GM04504 (cell line): ENCODE measurements at places on chromosomes 2 and 18.

GRCh38 chr2:230783101-230783500 lies 70.5 kb downstream of the CAB39 start:
- peak; percentile 73 for DNase-seq

GRCh38 chr2:141329964-141330363 lies 800.9 kb downstream of the LRP1B start:
- DNase-seq = no peak

DNA sequence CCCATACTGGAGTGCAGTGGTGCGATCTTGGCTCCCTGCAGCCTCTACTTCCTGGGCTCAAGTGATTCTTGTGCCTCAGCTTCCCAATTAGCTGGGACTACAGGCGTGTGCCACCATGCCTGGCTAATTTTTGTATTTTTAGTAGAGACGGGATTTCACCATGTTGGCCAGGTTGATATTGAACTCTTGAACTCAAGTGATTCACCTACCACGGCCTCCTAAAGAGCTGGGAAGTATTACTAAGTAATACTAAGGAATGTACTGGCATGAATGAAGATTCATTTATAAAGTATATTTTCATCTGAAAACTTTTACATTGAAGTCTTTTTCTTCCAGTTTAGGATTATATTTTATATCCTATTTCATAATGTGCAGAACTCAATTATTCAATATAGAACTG lies 38.1 kb downstream of the NUP35 start:
- DNase-seq = no peak

- no peak for DNase-seq
Observed at GRCh38 chr18:50277942-50278341, 3.4 kb downstream of the MBD1 start.

GRCh38 chr2:139122711-139123158 lies 342.5 kb upstream of the NXPH2 start:
- DNase-seq = peak; percentile 0

DNA sequence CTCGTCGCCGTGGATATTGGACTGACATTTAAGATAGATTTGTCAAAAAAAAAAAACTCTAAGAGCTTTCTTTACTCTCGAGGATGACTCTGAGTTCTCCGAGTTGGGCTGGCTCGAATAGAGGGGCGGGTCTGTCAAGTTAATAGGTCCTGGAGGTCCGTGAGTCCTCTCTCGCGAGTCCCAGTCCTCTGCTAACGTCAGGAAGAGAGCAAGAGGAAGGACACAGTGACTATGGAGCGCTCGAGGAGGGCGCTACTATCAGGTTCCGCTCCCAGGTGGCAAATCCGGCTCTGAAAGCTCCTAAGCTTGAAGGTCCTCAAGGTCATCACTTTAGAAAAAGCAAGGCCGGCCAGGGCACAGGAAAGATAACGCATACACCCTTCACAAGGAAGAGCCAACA lies 404 bp upstream of the AKAIN1 start:
- no peak for DNase-seq

DNA sequence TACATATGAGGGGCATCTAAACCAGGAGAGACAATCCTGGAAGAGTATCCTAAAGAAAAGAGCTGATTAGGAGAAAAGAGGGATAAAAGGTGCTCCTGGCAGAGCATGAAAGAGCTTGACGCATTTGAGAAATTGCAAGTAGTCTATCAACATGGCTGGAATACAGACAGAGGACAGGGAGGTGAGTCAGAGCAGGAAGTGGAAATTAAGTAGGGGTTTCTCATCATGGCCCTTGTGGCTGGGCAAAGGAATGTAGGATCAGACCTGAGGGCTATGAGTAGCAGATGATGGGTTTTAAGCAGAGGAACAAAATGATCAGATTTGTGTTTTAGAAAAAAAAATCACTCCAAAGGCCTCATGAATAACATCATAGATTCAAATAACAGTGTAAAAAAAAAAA lies 49.2 kb upstream of the UGP2 start:
- DNase-seq = peak; percentile 55

DNA sequence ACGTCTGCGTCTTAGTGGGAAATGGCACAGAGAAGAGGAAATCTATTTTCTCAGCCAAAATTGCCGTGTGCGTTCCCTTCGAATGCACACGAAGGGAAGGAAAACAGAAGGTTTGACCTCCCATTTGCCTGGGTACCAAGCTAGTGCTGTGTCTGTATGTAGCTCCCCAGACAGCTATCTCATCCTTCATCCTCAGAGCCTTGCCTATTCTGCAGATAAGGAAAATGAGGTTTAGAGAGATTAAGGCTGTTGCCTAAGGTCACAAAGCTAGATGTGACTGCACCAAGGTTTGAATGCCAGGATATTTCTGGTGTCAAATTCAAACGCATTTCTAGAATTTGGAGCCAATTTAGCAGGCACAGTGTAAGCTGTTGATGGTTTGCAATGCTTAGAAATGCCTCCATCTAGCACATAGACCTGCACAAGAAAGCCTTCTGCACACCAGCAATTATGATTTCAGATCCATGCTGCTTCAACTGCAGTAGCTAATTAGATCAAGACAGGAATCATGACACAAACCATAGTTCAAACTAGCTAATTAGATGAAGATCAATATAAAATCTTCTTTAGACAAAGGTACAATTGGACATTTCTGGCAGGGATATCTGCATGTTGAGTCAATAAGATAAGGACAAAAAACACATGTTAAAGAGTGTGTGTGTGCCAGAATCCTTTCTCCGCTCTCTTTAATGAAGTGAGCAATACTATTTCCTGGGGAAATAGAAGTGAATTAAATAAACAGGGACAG lies 115.1 kb downstream of the CMPK2 start:
- DNase-seq = no peak

DNA sequence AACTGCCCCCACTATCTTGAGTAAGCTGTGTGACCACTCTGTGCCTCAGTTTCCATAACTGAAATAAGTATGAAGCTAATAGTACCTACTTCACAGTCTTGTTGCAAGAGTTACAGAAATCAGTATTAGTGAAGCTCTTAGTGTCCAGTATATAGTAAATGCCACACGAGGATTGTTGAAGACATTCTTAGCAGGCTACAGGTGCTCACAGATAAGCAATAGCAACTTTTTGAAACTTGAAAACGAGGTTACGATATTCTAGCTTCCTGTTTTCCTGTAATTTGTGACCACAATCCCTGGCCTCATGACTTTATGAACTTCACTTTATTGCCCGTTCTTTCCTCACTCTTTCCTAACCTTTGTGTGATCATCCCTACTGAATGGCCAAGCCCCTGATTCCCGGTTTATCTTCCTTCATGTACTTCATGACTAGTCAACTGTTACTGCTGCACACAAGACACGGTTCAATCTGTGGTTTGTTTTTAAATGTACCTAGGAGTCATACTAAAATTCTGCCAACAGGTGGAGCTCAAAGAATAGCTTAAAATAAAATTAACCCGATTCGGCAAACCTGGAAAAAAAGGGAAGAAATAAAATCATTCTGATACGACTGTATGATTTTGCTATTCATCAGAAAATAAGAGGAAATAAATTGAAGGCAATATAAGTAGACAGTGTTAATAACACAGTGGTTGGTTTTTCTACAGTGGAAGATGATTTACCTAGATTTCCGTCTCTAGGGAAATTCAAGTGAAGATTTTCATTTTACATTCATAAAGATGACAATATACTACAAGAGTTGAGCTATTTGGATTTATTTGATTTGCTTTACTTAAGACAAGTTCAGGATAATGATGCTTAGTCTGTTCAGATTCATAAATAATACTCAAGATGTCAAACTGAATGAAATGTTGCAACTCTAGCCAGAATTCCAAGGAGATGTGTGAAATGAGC lies 38.1 kb upstream of the STAT1 start:
- DNase-seq = no peak

- DNase-seq = no peak
Observed at GRCh38 chr2:170715062-170715931, at the start of gene SP5. TSS of gene SP5 (plus strand) at chr2:170715337. CDS start at chr2:170715513, 176 bp downstream.

DNA sequence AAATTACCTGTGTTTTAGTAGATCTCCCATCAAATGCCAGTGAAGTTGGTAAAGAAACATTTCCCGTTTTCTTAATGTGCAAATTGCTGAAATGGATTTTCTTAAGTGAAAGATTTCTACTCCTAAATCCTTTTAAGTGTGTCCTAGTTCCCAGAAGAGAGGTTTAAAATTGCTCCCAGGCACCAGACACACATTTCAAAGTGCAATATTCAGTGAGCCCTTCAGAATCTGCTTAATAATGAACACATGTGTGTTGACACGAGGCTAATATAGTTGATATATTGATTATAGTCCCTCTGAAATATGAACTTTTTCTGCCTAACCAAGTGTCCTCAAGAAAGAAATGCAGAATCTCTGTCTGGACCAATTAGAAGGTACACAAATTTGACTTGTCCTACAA lies 861.7 kb upstream of the CNTNAP5 start:
- DNase-seq = no peak

GRCh38 chr18:58565021-58565420 lies 63.9 kb downstream of the ALPK2 start:
- DNase-seq = no peak

GRCh38 chr18:70132999-70133398 lies 72.5 kb downstream of the RTTN start:
- peak; percentile 85 for DNase-seq

DNA sequence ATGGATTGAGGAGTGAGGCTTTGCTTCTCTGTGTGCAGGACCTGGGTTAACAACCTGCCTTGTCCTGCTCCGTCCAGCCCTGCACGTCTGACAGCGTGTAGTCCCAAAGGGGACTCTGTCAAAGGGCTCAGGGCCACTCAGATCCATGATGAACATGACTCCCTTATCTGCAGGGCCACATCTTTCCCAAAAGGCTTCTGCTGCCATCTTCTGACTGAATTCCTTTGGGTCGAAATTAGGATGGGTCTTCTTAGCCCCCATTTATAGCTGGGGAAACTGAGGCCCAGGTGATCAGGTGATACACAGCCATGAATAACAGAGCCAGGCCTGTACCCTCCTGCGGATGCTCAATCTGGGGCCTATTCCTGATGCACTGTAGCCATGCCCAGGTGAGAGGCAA lies 109.2 kb downstream of the CELF4 start:
- DNase-seq = no peak

DNA sequence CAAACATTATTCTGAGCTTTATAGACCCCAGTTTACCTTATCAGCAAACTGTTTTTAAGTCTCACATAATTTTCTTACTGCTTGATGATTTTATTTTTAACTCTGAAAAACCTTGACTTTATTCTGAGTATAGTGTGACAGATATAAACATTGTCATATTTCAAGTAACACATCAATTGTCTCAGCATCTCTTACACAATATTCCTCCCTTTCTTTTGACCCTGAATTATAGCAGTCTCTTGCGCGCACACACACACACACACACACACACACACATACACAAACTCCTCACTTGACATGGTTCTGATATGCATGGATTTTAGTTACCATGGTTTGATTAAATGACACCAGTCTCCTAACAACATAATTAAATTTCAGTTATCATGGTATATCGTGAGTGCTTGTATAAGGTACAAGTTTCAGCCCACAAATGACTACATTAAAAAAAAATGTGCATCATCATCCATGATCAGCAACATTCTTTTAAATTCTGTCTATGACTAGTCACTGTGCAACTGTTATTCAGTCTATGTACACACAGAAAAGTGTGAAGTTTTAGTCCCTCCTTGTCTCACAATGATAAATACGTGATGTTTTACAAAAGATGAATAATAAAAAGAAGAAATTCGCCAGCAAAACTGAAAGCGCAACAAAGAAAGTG lies 39.5 kb upstream of the TACR1 start:
- peak; percentile 53 for DNase-seq

GRCh38 chr2:84386336-84387040 lies 72.6 kb downstream of the SUCLG1 start:
- no peak for DNase-seq

GRCh38 chr2:129233751-129234406 lies 745.6 kb upstream of the RAB6C start:
- no peak for DNase-seq

- no peak for DNase-seq
Observed at GRCh38 chr2:183927406-183928325, 670.7 kb upstream of the ZNF804A start.

DNA sequence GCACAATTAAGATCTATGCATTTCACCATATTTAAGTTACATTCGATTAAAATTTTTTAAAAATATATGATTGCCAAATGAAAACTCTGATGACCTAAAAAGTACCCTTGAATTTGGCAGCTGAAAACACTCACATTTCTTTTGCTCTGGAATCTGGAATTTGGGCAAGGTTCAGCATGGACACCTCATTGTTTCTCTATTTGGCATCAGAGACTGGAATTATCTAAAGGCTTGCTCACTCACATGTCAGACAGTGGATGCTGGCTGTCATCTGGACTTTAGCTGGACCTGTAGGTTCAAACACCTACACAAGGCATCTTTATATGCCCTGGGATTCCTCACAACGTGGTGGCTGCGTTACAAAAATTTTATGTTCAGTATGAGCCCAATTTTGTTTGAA lies 16.1 kb downstream of the MBOAT2 start:
- no peak for DNase-seq

DNA sequence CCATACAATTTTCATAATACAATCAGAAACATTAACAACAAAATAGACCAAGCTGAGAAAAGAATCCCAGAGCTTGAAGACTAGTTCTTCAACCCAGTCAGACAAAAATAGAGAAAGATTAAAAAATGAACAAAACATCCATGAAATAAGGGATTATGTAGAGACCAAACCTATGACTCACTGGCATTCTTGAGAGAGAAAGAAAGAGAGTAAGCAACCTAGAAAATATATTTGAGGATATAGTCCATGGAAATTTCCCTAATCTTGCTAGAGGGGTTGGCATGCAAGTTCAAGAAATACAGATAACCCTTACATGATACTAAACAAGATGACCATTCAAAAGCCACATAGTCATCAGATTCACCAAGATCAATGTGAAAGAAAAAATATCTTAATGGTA lies 281.7 kb downstream of the CCDC85A start:
- DNase-seq = no peak

GRCh38 chr18:10514082-10514481 lies 11.7 kb upstream of the NAPG start:
- no peak for DNase-seq

GRCh38 chr2:8666581-8666980 lies 15.3 kb upstream of the ID2 start:
- no peak for DNase-seq

GRCh38 chr2:119389615-119390306 lies 23.0 kb downstream of the DBI start:
- peak; percentile 38 for DNase-seq

- no peak for DNase-seq
Observed at GRCh38 chr2:127893033-127893432, 7.3 kb upstream of the AMMECR1L start.

GRCh38 chr2:45119855-45120254 lies 110.6 kb upstream of the SIX2 start:
- DNase-seq = peak; percentile 75

- no peak for DNase-seq
Observed at GRCh38 chr2:121309801-121310200, 24.8 kb upstream of the TFCP2L1 start.

GRCh38 chr2:30026091-30027055 lies 105.0 kb upstream of the ALK start:
- peak; percentile 35 for DNase-seq

- peak; percentile 57 for DNase-seq
Observed at GRCh38 chr18:62526098-62527025, 3.5 kb downstream of the ZCCHC2 start.

DNA sequence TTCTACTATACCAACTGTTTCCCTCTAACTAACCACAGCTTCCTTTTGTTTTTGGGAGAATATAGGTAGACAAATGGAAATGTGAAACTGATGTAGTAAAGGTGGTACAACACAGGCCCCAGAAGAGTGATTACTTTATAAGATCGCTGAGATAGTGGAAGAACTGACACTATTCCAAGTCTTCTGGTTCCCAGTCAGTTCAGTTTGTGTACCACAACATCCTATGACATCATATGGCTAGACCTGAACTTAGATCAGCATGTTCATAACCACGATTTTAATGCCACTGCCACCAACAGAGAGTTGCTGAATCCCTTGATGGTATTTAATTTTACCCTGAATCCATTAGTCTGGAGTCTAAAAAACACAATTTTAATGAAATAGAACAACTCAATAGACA lies 328.9 kb downstream of the GPD2 start:
- no peak for DNase-seq
